Left renal cortex interstitium (tissue), 4 donors: ENCODE measurements at places on chromosomes 2 and 18. TPM values are rescaled to one million over a fixed set of nuclear protein-coding genes. Genes with fewer than 3 reads are reported as not detected.

GAREM1 gene
- 25.7 TPM for polyA plus RNA-seq

SCG2 gene
- 0.38 TPM for polyA plus RNA-seq

LRP2 gene
- polyA plus RNA-seq: 157 TPM

FAM110C gene
- 10.7 TPM for polyA plus RNA-seq

DNA sequence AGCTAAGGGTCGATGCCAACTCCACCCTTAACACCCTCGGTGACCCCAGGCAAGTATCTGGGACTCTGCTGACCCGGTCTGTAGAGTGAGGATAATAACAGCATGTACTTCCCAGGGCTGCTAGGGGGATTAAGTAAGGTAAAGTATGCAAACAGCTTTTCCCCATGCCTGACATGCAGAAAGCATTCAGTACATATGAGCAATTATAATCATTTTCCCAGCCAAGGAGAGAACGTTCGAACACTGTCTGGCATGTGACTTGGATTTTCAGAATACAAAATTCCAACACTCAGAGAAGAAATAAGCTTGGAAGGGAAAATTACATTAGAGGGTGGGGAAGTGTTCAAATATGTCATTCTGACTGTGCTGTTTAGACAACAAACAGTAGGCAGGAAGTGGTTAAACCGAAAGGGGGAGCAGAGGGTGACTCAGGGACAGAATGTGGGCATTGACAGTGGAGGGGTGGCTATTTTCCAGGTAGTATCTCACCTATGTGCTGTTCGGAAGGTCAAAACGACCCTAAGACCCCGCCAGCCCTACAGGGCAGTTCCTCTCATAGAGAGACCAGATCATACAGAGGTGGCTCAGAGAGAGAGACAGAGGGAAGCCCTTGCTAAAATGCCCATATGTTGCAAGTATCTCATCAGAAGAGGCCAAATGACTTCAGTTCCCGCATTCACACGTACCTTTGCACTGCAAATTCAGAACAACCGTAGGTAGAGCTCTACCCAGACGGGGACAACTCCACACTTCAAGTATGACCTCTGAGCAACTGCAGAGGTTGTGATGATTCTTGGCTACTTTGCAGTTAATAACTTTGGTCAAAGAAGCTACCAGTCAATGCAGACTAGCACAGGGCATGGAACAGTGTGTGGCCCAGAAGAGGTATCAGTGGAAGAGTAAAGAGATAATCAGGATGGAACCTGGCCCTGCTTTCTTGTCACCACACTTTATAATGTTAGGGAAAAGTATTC, 14.8 kb downstream of the ASPRV1 start:
- no peak for DNase-seq

DNA sequence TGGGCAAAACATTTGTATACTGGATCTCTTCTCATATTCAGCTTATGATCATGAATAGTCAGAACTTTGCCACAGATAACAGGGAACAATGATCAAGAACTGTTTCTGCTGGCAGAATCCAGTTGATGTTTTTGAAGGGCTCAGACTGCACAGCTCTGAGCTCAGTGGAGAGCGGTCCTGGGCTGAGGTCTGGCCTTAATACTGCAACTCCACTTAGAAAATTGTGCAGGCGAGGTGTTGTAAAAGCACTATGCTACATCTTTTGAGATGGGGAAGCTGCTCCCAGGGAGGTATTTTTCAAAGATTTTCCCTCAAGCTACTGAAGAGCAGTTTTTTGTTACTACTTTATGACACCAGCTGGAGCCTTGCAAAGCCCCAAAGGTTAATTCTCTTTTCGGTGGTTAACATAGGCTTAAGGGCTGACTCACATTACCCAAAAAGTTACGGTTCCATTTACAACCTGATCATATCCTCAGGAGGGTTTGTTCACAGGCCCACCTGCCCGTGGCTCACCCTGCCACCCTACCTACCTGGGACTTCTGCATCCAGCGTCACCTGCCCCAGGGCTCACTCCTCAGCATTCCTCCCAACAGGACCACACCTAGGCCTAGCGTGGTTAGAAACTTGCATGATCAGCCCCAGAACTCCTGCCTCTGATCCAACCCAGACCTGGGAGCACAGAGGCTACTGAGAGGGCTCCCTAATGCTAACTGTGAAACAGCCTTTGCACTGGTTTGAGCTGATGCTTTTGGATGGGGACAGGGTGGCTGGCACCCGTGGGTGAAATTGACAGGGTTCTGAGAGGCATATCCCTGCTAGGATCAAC, 114.4 kb downstream of the NCK2 start:
- DNase-seq: no peak

GRCh38 chr18:45839414-45840395, 14.2 kb downstream of the SIGLEC15 start:
- no peak for DNase-seq

GRCh38 chr18:57950542-57950941, 93.5 kb upstream of the NEDD4L start:
- DNase-seq: no peak

DNA sequence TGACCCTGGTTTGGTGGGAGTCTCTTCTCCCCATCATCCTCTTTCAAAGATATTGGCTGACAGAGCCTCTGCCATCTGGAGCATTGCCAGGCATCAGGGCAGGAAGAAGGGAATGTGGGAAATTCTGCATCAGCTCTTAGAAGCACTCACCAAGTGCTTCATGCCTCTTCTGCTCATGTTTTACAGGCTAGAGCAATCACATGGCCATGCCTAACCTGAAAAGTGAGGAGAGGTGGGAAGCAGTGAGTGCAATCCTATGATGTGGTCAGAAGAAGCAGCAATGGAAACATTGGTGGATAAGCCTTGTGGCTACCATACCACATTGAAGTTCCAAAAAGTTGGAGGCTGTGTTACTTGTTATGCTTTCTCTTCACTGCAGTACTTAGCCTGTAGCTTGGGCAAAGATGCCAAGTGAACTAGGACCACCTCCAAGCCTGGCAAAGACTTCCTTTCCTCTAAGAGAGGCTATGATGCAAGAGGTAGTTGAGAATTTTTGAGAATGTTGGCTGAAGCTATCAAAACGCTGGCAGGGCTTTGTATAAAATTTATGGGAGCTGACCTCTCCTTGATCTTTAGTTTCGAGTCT, 64.1 kb downstream of the BCL2L11 start:
- DNase-seq: no peak

GRCh38 chr2:178066890-178067669, 5.5 kb downstream of the PDE11A start:
- no peak for DNase-seq

DNA sequence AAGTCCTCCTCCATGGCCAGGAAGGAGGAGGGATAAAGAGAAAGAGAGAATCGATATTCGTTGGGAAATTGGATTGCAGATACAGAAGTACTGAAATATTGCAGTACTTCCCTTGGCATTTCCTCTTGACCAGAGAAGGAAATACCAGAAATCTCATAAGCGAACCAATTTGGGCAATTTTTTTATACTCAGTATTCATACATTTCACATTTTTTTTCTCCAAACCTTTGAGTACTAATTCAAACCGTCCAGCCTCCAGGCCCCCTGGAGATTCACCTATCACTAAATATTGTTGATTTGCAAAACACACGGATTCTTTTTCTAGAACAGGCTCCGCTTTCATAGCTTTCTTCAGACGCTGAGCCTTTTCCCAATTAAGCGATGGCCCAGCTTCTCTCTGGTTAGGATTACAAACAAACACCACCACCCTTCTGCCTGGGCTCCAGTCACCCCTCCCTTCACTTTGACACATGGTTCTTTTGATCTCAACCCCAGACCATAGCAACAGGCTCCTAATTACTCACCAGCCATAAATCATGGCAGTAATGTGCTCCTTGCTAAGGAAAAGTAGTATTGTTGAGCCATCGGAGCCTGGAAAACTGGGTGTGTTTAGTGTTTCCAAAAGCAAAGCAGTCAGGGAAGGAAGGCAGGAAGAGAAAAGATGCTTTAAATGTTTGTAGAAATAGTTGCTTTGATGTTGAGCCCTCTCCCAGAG, 138.4 kb upstream of the CCDC68 start:
- DNase-seq: peak; percentile 61

DNA sequence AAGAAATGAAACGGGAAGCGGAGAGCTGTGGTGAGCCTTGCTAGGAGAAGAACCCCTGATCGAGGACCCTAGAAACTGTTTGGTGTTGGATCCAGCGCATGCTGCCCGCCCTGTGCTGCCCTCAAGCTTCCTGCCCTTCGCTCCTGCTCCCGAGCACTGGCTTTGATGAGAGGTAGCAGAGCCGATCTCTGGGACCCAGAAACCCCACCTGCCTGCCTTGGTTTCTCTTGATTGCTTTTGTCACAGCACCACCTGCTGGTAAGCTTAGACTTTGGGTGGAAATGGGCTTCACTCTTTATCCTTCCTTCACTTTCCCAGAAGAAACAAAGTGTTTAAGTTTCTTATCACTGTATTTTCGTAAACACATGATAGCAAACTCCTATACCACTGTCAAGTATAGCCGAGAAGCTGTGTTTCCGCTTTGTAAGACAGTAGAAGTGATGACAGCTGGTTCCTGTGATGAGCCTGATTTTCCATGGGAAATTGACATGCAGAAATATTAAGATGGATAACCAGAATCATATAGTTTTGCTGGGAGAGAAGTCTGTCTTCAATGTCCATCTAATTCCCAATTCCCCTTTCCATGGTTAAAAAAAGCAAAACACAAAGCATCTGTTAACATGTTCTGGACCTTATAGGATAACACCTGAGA, 267.4 kb downstream of the PHLPP1 start:
- DNase-seq: peak; percentile 32

DNA sequence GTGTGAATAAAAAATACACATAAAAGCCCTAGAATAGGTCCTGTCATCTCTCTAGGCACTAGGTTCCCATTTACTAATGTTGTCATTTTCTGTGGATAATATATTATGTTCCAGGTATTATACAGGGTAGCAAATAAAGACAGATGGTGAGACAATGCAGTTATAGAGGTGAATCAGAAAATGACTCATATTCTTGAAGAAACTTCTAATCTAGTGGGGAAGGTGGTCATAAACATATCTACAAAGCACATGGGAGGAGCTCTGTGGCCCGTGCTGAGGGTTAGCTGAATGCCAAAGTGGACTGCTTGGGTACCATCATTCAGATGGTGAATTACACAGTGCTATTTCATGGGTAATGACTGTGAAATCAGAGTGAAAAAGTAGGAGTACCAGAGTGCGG, 700.9 kb downstream of the ERBB4 start:
- DNase-seq: no peak

GRCh38 chr2:99911736-99912135, 230.7 kb downstream of the AFF3 start:
- no peak for DNase-seq

DNA sequence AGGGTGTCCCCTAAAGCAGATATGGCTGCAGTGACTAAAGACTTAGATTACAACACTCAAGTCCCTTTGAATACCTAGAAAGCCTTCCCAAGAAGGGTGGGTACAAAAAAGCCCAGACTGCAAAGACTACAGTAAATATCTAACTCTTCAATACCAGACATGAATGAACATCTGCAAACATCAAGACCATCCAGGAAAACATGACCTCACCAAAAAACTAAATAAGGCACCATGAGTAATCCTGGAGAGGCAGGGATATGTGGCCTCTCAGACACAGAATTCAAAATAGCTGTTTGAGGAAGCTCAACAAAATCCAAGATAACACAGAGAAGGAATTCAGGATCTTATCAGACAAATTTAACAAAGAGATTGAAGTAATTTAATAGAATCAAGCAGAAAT, 138.2 kb upstream of the OTOS start:
- DNase-seq: no peak

DNA sequence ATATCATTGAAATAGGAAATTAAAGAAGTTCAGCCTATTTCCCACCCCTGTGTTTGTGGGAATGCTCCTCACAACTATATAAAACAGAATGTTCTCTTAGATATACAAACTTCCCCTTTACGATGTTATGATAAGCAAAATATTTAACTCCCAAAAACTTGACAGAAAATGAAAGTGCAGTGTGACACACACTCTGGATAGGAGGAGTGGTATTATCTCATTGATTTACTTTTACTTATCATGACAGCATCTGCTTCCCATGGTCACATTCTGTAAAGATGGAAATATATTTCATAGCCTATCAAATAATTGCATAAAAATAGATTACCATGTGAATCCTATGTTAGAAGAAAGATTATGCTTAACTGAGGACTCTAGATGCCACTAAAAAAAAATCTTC, 96.6 kb upstream of the STK17B start:
- DNase-seq: no peak

GRCh38 chr2:119308793-119309330, 57.8 kb downstream of the C2orf76 start:
- no peak for DNase-seq

DNA sequence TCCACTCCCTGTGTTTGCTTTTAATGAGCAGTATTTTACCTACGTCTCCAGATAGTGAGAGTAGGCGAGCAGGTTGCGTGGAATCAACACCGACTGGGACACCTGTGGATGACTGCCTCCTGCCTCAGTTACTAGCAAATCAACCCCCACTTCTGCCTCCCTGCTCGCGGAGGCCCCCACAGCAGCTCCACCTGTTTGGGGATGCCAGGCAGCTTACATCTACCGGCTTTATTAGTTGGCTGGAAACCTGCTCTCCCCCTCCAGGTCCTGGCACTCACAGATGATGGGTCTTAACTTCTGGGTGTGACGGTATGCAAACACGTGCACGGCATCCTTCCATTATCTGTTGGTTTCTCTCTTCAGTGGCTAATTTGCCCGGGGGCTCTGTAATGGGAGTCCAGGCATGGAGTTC, 164.4 kb upstream of the SESTD1 start:
- DNase-seq: no peak

DNA sequence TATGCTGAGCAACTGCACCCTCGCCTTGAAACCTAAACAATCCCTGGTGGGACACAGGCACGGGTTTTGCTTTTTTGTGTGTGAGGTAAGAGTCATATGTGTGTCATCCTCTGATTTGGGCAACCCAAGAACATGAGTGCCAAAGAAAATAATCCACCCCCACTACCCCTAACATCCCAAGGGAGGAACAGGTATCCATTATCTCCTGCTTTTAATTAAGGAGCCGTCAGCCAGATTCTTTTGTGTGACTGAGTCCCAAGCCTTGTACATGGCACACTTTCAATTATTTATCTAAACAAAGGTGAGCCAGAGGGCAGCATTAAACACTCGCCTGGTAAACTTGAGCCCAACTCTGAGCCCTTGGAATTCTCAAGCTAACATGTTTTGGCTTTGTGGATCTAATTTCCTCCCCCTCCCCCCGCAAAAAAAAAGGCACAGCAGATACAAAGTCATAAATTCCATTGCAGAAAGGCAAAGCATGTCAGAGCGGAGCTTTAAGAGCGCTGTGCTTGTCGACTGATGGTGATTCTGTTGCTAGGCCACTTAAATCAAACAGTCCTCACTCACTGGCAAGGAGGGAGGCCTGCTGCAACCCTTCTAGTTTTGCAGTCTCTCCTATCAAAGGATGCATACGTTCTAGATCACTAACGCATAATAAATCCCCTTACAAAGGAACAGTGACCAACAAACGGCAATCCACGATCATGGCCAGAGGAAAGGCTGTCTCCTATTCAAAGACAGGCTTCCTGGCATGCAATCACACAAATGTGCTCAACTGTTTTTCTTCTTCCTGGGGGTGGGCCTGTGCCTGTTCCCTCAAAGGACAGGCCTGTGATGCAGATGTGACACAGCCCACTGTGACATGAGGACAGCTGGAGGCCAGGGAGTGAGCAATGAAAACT, 143.5 kb upstream of the LMAN1 start:
- peak; percentile 80 for DNase-seq
